ENCODE measurements at places on chromosomes 7 and 10.

DNA sequence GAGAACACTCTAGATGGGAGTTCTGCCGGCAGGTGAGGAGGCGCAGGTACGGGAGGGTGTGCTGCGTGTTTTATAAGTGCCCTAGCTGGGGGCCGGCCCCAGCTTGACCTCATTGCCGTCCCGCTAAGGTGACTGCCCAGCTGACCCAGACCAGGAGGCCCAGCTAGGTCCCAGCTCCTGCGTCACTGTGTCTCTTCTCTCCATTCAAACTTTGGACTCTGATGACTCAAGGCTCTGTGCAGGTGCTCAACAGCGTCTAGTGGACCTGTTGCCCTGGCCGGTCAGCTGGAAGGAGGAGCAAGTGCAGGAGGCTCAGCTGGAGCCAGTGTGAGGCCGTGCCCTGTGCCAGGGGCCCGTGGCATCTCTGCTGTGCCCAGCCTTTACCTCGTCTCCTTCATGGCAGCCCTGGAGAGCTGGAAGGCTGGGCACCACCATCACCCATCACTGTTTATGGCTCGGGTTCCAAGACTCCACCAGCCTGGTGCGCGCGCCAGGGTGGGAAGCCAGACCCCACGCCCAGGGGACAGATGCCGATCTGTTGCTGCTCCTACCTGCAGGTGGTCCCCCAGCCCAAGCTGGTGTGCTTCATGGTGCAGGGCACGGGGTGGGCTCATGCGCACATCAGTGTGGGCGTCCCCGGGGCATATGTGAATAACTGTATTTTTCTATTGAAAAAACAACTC lies 14.6 kb downstream of the LHPP start:
- no peak for DNase-seq

- DNase-seq: no peak
Measured at GRCh38 chr10:6102128-6102527, 13.3 kb downstream of the RBM17 start.

DNA sequence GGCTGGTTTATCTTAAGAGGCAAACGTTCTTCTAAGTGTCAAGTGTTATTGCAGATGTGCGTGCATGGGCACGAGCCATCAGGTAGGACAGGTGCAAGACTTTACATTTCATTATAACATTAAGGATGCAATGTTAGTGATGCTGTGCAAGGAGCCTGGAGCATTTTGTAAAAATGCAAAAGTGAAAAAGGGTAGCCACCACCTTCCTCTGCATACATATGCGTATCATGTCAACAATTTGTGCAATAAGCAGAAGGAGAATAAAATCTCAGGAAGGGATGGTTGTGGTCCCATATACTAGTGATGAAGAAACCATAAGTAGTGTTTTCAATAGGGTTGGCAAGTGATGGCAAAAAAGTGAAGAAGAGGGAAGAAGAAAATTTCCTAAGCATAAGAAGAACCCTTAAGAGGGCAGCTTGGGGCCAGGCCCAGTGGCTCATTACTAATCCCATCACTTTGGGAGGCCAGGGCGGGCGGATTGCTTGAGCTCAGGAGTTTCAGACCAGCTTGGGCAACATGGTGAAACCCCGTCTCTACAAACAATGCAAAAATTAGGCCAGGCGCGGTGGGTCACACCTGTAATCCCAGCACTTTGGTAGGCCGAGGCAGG lies 7.5 kb downstream of the PIK3AP1 start:
- DNase-seq: no peak

GRCh38 chr7:7829667-7830066 lies 111.3 kb upstream of the RPA3 start:
- DNase-seq: no peak

GRCh38 chr7:30285536-30286284 lies 1.3 kb downstream of the ZNRF2 start:
- no peak for DNase-seq

DNA sequence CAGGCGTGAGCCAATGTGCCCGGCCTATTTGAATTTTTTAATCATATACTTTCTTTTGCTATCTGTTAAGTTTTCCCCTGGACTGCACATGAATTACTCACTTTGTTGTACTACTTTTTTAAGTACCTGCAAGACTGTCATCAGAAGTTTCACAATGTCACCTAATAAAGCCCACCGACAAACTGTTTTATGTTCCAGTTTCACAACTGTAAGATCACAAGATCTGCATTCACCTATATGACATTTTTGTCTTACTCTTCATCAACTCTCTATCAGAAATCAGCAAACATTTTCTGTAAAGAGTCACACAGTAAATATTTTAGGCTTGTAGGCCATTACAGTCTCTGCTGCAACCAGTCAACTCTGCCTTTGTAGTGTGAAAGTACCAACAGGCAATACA lies 88.5 kb downstream of the ZNF33B start:
- no peak for DNase-seq

GRCh38 chr7:83201355-83201754 lies 38.7 kb upstream of the PCLO start:
- DNase-seq: no peak

GRCh38 chr7:50531928-50532327 lies 33.3 kb downstream of the DDC start:
- DNase-seq: no peak

- no peak for DNase-seq
Measured at GRCh38 chr7:96315125-96315512, 6.8 kb downstream of the SLC25A13 start.

- no peak for DNase-seq
Measured at GRCh38 chr7:142319970-142320369, 62.1 kb upstream of the PRSS58 start.

DNA sequence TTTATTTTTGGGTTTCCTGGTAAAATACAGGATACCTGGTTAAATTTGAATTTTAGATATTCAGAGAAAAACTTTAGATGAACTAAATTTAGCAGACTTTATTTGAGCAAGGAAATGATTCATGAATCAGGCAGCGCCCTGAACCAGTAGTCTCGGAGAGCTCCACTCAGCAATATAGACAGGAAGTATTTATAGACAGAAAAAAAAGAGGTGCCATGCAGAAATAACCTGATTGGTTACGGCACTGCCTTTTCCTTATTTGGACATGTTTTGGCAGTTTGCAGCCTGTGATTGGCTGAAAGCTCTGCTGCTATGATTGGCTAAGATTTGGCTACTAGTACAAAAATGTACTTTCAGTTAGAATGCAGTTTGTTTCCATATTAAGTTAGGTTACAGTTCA lies 198.3 kb upstream of the DKK1 start:
- DNase-seq: no peak

GRCh38 chr7:21948887-21949540 lies 3.3 kb upstream of the CDCA7L start:
- no peak for DNase-seq

DNA sequence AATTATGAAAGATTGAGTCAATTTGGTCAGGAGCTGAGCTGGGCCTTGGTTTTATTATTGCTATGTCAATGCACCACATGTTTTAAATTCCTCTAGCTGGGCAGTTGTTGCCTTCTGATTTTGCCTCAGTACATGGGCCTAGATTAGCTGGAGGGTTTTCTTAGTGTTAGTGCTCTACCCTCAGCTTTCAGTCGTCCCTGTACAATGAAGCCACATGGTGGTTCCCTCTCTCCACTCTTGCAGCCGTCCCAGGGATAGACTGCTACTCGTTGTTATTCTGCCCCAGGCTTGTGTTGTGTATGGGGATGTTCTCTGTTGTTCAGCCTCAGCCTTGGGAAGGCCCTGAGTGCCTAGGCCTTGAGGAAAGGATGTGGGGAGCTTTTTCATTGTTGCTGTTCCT lies 37.0 kb downstream of the NHLRC2 start:
- no peak for DNase-seq

- DNase-seq: no peak
Measured at GRCh38 chr10:131577786-131578471, 266.4 kb upstream of the TCERG1L start.

DNA sequence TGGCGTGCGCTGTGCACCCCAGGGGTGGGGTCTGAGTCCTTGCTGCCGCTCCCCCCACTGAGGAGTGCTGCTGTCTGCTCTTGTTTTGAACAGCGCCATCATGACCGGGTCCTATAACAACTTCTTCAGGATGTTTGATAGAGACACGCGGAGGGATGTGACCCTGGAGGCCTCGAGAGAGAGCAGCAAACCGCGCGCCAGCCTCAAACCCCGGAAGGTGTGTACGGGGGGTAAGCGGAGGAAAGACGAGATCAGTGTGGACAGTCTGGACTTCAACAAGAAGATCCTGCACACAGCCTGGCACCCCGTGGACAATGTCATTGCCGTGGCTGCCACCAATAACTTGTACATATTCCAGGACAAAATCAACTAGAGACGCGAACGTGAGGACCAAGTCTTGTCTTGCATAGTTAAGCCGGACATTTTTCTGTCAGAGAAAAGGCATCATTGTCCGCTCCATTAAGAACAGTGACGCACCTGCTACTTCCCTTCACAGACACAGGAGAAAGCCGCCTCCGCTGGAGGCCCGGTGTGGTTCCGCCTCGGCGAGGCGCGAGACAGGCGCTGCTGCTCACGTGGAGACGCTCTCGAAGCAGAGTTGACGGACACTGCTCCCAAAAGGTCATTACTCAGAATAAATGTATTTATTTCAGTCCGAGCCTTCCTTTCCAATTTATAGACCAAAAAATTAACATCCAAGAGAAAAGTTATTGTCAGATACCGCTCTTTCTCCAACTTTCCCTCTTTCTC lies 26.0 kb downstream of the BNIP3 start:
- DNase-seq: no peak

DNA sequence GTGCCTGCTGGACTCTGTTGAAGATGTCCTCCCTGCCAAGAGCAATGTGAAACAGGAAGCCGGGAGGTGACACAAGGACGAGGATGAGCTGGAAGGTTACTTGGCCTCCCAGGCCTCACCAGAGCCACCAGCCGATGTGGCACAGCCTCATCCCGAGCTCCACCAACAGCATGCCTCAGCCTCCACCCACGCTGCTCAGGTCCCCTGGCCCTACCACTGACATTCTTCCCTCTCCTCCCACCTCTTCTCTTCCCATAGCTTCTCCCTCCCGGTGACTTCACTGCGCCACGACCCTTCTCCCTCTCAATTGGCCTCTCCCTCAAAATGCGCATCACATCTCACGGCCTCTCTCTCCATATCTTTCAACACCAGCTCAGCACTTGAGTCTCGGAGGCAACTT lies 249.9 kb downstream of the SKAP2 start:
- no peak for DNase-seq

DNA sequence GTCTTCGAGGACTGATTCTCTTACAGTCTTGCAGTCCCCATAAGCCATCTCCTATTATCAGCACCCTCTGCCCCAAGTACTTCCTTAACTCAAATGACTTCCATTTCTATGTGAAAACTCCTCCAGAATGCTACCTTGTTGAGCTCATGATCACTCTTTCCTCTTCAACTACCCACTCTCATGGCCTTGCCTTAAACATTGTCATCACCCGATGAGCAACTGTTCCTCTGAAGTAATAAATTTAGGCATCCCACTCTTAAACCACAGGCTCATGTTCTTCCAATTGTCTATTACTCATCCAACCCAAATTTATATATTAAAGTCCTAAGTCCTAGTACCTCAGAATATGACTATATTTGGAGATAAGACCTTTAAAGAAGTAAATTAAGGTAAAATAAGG lies 152.9 kb downstream of the C1GALT1 start:
- no peak for DNase-seq

DNA sequence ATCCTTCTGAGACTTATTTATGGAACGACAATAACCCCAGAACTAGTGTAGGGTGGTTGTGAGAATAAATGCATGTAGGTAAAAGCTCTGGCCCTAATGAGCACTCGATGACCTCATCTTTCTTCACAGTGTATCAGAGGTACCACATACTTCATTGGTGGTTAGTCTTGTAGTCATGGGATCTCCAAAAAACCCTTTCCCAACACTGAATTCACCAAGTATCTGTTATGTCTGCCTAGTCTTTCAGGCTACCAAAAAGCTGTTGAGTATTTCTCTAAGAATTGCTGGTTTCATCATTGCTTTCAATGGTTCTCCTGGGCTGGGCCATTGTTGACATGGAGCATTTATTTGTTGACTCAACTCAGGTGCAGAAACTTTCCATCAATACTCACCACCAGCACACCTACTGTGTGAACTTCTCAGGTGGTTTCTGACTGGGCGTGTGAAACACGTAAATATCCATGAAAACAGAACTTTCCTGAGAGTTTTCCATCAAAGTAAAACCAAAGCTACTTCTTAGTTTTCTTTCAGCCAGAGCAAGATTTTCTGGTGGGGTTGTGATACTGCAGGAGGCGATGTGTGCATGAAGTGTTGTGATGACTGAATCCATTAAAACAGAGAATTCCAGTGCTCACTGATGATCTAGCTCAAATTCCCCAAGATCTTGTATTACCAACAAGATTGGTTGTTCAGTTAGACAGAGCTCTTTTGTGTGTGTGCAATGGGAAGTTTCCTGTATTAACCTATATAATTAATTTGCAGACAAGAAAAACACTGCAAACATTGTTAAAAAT lies 51.4 kb upstream of the SLC35B4 start:
- DNase-seq: no peak

- DNase-seq: no peak
Measured at GRCh38 chr7:82263920-82264782, 179.4 kb downstream of the CACNA2D1 start.

DNA sequence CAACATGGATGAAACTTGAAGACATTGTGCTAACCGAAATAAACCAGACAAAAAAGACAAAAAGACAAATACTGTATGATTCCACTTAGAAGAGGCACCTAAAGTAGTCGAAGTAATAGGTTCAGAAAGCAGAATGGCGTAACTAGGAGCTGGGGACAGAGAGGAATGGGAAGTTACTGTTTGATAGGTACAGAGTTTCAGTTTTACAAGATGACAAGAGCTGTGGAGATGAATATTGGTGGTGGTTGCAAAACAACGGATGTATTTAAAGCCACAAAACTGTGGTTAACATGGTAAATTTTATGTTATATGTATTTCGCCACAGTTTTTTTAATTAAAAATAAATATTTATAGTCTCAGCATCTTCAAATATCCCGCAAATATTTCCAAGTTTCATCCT lies 64.1 kb upstream of the DIP2C start:
- DNase-seq: no peak

GRCh38 chr7:28408105-28408959 lies 4.0 kb upstream of the CREB5 start:
- no peak for DNase-seq

GRCh38 chr7:21616091-21616490 lies 73.3 kb downstream of the DNAH11 start:
- DNase-seq: no peak

DNA sequence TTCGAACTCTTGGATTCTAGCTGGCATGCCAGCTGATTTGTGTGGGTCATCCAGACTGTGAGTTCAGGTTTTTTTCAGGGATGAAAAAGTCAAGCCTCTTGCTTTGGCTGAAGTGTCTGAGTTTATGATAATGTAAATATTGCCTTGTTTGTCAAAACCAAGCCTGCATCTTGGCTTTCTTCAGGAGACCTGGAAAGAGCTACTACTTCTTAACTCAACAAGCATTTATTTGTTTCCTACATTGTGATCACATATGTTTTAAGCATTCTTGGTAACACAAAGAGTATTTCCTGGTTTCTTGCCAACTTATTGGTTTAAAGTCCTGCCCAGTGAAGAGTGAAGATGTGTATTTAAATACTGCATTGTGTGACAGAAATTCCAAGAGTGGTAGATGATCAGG lies 407.1 kb downstream of the LRMDA start:
- DNase-seq: no peak

Measured in AG09319 (cell line).